ENCODE measurements at places on chromosomes 1 and 21.

DNA sequence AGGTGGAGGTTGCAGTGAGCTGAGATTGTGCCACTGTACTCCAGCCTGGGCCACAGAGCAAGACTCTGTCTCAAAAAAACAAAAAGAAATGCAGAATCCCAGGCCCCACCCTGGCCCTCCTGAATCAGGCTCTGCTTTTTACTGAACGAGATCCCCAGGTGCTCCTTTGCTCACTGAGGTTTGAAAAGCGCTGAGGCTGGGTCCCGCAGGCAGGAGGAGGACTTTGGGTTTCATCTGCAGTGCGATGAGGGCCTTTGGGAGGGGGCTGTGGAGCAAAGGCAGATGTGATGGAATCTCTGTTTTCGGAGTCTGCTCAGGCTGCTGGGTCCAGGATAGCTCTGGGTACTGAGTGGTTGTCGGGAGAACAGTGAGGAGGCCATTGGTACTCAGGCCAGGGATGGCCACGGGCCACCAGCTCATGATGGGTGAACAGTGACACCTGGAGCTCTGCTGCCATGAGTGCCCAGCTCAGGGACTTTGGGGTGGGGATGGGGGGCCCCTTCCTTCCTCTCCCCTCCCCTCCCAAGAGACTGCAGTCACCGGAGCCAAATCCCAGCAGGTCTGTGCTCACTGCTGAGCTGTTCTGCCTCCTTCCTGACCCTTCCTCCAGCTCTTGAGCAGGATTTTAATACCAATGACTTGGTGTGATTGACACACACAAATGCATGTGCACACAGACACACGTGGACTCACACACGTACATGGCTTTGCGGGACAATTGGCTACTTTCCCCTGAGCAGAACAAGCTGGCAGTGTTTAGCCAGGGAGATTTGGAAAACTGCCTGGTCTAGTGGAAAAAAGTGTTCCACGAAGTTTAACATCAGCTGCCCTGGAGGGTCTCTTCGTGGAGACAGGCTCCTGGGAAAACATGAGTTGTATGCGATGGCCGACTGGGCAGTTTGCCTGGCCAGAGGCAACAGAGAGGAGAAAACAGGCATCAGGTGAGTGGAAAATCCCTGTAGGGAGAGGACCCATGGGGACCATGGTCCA is 3.6 kb upstream of the DHRS3 start:
- DNase-seq: no peak

DNA sequence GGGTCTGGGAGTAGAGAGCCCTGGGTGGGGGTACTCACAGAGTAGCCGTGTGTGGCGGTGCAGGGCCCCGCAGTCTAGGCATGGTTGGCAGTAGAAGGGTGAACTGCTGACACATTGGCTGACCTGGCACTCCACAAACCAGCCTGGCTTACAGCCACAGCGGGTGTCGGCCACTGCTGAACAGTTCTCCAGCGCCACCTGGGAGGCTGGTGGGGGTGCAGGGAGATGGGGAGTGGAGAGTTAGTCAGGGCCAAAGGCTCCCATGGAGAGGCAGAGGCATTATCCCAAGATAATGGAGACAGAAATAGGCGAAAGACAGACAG is 1.5 kb downstream of the TNFRSF25 start:
- no peak for DNase-seq

GRCh38 chr1:14810595-14811361 is 212.3 kb downstream of the KAZN start:
- no peak for DNase-seq

- no peak for DNase-seq
These were observed 36.8 kb upstream of the PWP2 start for GRCh38 chr21:44070391-44070790.

DNA sequence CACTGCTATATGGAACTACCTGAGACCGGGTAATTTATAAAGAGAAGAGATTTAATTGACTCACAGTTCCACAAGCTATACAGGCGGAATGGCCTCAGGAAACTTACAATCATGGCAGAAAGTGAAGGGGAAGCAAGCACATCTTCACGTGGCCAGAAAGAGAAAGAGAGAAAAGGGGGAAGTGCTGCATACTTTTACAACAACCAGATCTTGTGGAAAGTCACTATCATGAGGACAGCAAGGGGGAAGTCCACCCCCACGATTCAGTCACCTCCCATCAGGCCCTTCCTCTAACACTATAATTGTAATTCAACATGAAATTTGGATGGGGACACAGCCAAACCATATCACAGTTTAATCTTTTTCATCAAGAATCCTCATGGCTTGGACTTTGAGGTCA is 339.2 kb upstream of the AJAP1 start:
- no peak for DNase-seq

GRCh38 chr1:178908358-178908757 is 37.5 kb upstream of the ANGPTL1 start:
- no peak for DNase-seq

DNA sequence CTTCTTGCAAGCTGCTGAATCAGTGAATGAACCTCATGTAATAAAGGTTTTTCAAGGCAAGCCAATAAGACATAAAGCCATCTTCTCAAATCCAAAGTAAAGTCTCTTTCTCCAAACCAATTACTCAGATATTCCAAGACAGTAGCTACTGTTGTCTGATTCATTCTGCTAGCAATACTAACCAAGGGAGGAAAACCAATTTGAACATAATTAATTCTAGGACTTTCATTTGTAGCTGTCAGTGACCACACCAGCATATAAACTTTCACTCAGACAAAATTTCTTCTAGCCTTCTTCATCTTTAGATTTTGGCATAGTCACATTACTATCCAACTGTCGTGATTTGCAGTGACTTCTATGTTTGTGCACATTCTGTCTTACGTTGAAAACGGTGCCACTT is 10.5 kb upstream of the INTS3 start:
- DNase-seq: no peak

DNA sequence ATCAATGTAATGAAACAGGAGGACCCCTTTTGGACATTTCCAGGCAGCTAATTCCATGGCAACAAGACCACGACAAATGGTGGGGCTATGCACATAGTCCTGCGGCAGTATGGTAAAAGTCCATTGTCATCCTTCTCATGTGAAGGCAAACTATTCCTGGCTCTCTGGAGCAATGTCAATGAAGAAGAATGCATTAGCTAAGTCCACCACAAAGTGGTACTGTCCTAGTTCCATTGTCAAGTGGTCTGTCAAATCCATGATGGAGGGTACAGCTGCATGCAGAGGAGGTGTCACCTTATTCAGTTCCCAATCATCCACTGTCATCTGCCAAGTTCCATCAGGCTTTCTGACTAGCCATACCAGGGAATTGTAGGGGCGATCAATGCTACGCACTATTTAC is 110.1 kb downstream of the GDAP2 start:
- no peak for DNase-seq
